Large intestine (tissue), 12 donors: ENCODE measurements at places on chromosomes 16 and 17.

DNA sequence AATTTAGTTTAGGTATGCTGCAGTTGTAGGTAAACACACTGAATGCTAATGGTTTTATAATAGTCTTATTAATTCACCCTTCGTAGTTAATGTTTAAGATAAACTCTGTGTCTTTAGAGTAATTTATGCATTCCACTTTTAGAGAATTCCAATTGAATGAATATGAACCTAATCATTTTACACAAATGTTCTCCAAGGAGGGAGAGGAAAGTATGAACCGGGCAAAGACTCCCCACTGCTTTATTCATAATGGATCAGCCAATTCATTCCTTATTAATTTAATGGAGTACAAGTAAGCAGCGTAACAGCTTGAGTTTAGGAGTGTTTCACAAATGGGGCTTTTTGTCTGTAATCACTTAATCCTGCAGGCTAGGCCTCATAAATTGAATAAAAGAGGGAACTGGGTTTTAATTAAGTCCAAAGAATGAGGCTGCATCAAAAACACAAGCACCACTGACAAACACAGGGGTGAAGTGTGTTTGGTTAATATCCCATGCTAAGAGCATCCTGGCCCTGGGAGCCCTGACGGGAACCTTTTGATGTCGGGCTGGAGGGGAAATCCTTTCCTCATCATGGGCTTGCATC, 375.7 kb upstream of the DYNLRB2 start:
- DNase-seq, result no peak

DNA sequence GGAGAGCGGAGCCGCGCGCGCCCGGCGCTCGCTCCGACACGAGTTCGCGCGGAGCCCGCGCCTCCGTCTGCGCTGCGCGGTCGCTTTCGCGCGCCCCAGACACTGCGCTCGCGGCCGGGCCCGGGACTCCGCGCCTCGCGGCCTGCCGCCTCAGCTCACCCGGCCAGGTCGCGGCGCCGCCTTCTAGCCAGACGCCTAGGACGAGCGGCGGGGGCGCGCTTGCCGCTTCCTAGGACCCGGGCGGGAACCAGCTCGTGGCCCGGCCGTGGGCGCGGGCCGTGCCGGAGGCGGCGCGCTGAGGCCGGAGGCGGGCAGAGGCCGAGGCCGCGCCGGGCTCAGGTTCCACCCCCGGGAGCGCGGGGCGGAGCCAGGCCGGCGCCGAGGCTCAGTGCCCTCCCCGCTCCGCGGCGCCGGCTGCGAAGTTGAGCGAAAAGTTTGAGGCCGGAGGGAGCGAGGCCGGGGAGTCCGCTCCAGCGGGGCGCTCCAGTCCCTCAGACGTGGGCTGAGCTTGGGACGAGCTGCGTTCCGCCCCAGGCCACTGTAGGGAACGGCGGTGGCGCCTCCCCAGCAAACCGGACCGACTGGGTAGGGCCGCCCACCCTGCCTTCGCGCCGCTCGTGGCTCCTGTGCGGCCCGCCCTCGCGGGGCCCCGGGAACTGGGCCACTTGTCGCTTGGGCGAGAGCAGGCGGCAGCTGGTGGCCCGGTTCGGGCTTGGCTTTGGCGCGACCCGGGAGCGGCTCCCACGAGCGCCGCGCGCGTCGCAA, at the start of gene SPHK1:
Gene SPHK1, plus strand, starts transcription at position 388 of the 765 bp plus-strand sequence. CDS start 1,036 bp downstream, outside the sequence.
- DNase-seq, result peak; percentile 42

DNA sequence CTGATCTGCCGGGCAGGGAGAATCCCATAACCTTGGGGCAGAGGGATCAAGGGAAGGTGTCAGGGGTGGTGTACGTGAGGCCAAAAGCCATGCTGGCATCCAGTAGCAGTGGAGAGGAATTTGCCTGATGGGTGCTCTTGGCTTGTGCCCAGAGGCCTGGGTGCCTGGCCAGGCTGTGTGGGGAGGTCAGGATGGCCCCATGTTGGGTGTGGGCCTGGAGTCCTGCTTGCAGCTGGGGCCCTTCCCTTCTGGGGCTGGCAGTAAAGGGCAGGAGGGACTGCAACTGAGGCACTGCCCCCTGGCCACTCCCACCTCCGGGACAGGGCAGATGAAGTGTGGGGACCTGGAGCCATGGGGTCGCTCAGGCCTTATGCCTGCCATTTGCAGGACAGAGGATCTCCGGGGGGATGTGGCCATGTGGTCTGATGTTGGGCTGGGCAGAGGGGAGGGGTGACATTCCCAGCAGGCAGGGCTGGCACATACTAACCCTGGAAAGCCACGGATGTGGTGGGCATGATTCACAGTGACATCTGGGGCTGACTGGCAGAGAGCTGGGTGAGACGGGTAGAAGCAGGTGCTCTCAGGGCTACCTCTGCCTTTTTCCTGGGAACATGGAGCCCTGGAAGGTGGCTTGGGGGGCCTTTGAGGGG, 3.5 kb downstream of the FMNL1 start:
- no peak for DNase-seq

- DNase-seq, result no peak
These were observed 5.4 kb downstream of the SLC47A1 start for GRCh38 chr17:19539040-19539399.

- DNase-seq, result peak; percentile 43
These were observed 76.1 kb downstream of the MPRIP start for GRCh38 chr17:17118399-17118798.

DNA sequence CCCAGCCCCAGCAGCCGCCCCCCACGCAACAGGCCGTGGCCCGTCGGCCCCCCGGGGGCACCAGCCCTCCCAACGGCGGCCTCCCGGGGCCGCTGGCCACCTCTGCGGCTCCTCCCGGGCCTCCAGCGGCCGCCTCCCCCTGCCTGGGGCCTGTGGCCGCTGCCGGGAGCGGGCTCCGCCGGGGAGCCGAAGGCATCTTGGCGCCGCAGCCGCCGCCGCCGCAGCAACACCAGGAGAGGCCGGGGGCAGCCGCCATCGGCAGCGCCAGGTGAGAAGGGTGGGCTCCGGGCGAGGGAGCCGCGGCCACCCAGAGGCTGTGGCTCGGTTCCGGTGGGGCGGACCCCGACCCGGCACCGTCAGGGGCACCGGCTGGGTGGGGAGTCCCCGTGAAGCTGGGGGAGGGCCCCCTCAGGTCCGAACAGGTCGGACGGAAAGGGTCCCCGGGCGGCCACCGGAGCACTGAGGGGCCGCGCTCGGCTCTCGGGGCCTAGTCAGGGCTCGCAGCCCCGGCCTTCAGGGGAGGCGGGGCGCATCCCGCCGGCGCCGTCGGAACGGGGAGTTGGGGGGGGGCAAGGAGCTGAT, 583 bp downstream of the ATXN2L start:
- DNase-seq, result no peak
